ENCODE measurements at places on chromosomes 2 and 18.

DNA sequence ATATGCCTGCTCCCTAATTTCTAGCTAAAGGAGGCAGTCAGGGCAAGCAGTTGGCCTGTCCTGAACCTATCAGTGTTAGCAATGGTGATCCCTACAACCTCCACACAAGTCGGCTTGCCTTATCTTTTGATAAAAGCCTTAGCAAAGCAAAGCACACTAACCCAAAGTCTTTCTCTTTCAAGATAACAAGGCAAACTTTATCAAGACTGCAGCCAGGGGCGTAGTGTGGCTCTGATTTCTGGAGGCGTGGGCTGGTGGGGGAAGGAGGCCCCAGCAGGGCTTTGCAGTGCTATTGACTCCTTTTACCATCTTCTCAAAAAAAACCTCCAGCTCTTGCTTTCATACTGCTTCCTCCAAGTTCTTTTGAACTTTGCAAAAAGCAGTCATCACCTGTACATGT is 40.2 kb upstream of the LAMA1 start:
- no peak for DNase-seq

DNA sequence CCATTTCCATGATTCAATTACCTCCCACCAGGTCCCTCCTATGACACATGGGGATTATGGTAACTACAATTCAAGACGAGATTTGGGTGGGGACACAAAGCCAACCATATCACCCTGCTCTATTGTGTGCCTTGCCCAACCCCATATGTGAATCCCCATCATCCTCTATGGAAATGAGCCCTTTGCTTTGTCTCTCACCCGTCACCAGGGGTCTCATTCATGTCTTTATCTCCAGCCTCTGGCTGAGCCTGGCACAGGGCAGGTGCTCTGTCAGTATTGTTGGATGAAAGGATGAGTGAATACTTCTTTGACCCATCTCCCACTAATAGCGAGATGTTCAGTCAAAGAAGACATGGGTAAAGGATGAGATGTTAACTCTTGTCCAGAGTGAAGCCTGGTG is 116.6 kb upstream of the LGALSL start:
- DNase-seq, result no peak

DNA sequence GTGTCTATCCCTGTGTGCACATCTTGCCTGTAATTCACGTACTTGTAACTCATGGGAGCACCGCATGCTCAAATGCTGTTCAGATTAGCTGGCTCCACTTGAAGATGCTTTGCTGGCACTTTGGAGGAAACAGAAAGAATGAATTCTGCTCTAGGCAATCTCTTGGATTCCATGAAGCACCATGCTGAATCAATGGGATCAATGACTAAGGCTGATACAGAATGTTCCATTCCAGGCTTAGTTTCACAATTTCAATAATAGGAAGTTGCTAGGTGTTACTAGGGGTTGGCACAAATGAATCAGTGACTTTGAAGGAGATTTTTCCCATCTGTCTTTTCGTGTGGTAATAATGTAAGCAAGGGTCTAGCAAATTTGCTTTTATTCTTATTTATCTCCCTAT is 328.8 kb downstream of the OSR1 start:
- DNase-seq, result no peak

DNA sequence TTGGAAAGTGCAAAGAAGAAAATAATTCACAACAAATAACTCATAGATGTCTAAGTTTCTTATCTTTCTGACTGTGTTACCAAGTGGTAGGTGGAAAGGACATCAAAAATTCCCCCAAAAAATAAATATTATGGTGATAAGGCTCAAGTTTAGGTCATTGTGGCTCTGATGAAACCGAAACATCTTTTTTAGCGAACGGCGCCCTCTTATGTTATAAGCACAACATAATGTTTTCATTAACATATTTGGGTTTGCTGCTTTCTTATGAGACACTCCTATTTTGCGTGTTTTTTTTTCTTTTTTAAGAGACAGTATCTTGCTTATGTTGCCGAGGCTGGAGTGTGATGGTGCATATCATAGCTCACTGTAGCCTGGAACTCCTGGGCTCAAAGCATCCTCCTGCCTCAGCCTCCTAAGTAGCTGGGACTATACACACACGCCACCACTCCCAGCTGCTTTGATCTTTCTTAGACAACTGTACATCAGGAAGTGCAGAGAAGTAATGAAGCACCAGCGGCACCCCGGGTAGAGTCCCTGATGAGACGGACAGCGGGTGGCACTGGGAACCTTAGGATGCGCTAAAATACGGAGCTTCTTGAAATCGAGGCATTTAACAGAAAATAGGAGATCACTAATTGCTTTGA is 38.5 kb upstream of the SLC35G4 start:
- DNase-seq, result no peak

DNA sequence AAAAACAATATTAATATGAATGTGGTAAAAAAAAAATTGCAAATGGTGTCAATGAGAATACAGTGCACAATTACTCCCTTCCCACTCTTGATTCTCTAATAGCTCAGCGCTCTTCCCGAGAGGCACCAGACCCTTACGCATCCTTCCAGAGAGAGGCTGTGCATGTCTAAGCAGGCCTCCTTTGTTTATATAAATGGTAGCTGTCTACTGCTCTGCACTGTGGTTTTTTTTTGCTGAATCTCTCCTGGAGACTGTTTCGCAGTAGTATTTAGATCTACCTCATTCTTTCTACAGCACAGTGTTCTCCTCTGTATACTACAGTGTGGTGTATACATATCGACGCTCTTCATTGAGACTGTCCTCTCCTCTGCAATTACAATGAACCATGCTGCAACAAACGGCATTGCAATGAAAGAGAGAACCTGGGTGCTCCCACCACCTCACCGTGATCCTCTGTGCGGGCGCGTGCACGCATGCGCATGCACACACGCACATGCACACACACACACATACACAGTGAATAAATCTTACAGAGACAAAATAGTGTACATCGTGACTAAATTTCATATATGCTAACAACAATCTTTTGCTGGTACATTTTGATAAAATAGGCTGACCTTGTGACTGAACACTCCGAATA is 19.4 kb downstream of the SEPTIN10 start:
- no peak for DNase-seq

DNA sequence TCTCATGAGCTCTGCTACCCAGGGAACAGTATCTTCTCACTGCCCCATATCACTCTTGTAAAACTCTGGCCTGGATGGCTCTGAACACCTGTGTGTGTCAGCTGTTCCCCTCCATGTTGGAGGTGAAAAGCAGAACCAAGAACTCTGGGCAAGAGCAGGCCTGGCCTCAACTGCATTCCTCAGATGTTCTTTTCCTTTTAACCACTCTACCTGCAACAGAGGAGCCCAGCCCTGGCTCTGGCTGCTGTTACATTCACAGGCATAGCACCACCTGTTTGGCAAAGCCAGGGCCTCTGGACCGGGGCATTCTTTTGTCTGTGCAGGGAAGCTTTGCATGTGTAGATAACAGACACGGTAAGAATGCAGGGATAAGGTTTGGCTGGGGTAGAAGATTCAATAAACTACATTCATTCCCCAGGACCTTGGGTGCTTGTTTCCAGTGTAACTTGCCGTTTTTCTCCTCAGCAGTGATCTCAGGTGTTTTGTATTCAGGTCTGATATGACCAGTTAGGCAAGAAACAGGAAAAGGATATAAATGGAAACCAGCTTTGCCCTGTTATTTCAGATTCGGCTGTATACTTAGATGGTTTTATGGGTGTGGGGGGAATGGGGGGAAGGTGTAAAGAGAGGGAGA is 95.1 kb downstream of the SPTBN1 start:
- no peak for DNase-seq

Measured in T follicular helper cell (primary cell).